ENCODE measurements at places on chromosomes 7 and 10.

- DNase-seq, result no peak
Observed at GRCh38 chr10:13404305-13404759, 56.2 kb upstream of the SEPHS1 start.

- no peak for DNase-seq
Observed at GRCh38 chr10:30828680-30829079, 199.1 kb upstream of the LYZL2 start.

DNA sequence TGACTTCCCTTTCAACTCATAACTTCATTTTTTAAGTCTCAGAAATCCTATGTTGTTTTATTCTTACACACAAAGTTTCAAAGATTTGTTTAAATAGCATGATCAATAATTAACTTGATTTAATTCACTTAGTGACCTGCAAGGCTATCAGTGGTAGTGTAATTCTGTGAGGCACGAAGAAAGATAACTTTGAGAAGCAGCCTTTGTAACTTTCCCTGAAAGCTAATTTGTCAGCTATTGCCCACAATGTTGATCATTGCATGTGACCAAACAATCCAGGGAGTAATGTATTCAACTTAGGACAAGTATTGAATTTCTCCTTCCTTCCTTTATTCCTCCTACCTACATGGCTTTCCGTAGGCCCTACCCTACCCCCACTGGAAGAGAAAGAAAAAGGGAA lies 111.0 kb downstream of the SEMA3D start:
- no peak for DNase-seq

DNA sequence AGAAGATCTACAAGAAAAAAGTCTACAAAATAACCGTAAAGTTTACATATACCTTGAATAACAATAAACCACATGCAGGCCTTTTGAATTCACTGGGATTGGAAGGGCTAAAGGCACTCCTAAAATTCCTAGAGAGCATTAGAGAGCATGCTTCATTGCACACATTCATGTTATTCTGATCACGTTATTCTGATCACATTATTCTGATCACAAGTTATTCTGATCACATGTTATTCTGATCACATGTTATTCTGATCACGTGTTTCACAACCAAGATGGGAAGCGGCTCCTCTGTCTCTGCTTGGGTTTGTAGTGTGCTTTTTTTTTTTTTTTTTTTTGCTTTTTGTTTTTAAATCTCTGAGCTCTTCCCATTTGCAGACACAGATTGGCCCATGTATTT lies 20.5 kb downstream of the ADARB2 start:
- DNase-seq, result no peak

DNA sequence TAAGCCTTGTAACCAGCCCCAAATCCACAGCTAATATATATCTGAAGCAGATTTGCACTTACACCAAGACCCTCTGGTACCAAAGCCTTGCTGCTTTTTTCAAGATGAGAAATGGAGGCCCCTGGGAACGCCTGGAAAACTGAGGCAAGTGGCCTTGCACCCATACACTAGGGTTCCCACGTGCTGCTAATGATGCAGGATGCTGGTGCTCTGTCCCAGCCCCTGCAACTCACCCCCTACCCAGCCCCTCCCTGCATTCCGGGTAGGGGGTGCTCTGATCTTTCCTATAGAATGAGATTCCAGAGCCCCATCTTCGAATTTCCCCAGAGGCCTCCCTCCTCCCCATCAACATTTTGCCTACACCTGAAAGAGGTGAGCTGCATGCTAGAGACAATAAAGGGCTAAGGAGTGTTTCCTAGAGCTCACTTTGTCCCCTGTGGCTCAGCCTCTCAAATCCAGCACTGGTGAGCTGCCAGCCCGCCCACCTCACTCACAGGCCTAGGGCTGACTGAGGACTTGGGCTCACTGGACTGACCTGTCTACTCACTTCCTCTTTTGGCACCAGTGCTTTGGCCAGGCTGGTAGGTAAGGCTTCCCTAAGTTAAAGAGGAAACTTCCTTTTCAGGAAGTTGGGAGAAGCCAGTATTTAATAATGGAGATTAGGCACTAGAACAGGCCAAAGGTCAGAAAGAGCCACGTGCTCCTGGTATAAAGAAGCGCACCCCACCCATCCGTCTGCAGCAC lies 9.8 kb downstream of the RBP4 start:
- no peak for DNase-seq

Data from CD4-positive, alpha-beta T cell treated with Interleukin-1 beta for 1 hour (primary cell).